Stimulated activated CD4-positive, alpha-beta T cell treated with anti-CD3 and anti-CD28 coated beads, Interleukin-1b, Interleukin-23, amount 100 ng/mL, for 1 hour (primary cell): ENCODE measurements at places on chromosomes 16 and 17.
A peak's percentile ranks its signal among the peaks of the same experiment; 100 is the strongest.

DNA sequence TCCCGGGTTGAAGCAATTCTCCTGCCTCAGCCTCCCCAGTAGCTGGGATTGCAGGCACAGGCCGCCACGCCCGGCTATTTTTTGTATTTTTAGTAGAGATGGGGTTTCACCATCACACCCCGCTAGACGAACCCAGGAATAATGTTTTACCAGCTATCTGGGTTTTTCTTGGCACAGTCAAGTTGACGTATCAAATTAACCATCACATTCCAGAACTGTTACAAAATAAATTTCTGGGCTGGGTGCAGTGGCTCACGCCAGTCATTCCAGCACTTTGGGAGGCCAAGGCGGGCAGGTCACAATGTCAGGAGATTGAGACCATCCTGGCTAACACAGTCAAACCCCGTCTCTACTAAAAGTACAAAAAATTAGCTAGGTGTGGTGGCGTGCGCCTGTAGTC lies 501.2 kb downstream of the SHISA9 start:
- no peak for DNase-seq

DNA sequence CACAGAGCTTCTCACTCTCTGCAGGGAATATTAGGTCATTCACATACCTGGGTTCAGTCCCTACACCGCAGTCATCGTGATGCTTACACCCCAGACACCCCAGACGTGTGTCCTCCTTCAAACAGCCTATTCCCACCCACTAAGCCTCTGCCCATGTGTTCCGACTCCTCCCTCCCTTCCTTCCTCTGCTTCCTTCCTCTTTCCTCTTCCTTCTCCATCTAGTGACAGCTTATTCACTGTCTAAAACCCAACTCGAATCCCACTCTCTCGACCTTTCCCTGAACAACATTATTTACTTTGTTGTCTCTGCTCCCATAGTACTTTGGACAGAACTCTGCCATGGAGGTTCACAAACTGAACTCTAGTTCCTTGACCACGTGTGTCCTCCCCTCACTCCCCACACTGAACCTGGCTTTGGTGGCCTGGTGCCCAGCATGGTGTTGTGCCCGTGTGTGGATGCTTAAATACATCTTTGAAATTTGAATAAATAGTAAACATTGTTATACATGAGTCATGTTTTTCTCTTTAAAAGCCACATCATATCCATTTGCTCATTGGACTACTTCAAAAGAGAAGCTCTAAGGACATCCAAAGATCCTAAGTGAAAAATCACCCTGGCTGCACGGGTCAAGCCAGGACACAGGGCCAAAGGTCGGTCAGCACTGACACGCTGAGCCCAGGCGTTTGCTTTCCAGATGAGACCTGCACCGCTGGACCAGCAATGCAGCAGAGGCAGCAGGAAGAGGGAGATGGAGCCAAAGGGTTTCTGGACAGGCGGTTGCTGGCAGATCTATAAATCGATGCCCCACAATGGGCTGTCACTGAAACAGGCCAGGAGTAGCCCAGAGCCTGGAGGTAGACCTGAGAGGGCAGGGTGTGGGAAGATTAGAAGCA lies 14.1 kb upstream of the G6PC1 start:
- no peak for DNase-seq

GRCh38 chr16:86019446-86020047 lies 120.6 kb downstream of the IRF8 start:
- no peak for DNase-seq

GRCh38 chr16:81657781-81658180 lies 121.3 kb upstream of the PLCG2 start:
- no peak for DNase-seq

GRCh38 chr16:84007520-84007919 lies 35.1 kb downstream of the SLC38A8 start:
- no peak for DNase-seq

- no peak for DNase-seq
Observed at GRCh38 chr16:8717892-8718415, 43.5 kb downstream of the ABAT start.

DNA sequence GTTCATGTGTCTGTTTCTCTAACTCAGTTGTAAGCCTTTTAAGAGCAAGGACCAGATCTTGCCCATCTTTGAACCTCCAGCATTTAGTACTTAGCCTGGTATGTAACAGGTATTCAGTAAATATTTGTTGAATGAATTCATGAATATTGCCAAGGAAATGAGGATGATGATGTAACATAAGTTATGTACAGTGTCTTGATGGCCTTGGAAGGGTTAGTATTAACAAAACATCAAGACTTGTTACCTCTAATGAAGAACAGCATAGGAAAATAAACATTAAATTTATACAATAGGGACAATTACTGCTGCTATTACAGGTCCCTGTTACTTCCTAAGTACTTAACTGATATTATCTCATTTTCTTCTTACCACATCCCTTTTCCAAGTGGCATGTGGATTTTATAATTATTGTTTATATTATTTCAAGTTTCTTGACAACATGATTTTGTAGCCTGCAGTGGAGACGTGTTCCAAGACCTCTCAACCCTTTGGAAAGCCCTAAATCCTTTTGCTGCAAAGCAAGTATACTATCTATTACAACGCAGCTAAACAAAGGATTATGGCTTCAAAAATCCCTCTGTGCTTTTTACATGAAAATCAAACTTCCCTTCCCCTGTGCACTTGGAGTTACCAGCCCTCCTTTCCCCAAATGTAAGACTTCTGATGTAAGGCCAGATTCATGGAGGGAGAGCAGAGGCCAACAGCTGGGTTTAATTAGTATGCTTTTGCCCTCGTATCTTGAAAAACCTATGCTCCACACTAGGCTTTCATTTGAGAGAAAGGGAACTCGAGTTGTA lies 77.4 kb upstream of the SMIM36 start:
- no peak for DNase-seq

DNA sequence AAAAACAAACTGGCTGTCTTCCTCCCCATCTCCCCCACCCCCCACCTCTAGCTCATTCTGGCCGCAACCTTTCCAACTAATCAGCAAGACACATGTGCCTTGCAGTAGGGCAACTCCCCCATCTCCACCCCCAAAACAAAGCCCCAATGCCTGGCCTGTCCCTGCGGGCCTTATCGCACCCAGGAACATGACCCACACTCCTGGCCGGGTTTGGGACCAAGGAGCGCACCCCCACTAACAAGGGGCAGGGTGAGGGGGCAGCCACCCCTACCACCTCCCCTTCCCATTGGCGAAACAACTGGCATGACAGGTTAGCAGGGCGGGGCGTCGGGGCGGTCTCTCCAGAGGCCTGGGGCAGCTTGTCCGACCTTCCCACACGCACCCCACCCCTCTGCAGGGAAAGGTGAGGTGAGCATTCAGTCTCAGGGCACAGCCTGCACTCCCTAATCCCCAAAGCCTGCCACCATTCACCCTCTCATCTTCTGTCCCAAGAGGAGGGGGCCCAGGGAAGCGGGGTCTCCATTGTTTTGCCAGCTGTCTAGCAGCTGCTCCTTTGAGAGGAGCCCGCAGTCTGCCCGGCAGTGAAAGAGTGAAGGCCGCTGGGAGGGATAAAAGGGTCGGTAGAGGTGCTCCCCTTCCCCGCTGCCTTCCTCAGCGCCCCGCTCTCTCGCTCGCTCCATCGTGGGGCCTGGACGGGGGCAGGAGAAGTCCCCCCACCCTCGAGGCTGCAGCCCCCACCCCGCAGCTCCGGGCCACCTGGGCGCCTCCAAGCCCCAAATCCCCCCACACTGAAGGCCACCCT lies 765 bp downstream of the MYO18A start:
- no peak for DNase-seq

DNA sequence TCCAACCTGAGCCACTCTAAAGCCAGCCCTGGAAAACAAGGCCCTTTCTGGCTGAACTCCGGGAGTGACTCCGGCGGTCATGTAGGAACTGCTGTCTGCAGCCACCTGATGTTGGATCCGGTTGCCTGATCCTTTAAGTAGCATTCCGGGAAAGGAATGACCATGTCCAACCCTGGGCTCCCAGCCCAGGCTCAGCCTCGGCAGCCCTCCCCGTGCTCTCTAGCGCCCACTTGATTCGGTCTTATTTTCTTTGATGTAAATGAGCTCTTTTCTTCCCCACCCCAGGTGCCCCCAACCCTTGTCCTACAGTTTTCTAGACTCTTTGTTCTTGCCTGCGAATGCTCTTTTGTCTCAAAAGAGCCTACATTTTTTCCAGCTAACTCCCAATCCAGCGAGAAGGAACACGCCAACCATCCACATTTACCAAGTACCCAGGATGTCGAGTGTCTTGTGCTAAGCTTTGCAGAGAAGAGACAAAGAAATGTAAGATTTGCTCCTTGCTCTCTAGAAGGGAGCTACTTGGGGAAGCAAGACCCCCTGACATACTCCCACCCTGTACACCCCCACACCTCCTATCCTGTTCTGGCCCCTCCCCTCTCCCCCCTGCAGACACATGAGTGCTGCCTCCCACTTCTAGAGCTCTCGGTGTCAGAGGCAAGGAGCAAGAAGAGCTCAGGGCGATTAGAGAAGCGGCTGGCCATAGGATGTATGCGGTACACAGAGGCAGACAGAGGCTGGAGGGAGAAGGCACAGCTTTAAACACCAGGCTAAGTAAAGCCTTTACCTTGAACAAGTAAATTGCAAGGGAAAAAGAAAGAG lies 53.8 kb downstream of the COG7 start:
- no peak for DNase-seq

- no peak for DNase-seq
Observed at GRCh38 chr17:5672815-5673430, 88.6 kb upstream of the NLRP1 start.

- DNase-seq, result no peak
Observed at GRCh38 chr17:32648450-32648849, 161.7 kb downstream of the CDK5R1 start.

DNA sequence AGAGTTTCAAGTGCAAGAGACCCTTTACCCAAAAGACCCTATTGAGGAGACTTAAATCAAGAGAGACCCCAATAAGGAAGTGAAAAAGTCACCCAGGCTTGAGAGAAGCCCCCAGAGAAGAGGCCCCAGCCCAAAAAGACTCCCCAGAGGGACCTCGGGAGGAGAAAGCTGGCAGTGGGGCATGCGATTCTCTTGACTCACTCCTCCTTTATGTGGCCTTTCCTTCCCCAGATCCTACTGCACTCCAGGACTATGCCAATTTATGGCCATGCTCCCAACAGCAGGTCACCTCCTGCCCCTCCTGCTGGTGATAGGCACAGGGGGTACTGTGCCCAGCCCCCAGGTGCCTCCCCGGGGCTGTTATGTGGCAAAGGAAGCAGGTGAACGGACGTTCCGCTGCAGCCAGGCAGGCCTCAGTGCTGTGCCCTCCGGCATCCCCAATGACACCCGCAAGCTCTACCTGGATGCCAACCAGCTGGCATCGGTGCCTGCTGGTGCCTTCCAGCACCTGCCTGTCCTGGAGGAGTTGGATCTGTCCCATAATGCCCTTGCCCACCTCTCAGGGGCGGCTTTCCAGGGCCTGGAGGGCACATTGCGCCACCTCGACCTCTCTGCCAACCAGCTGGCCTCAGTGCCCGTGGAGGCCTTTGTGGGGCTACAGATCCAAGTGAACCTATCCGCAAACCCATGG lies 16.3 kb downstream of the LRRC3C start:
- DNase-seq, result no peak

DNA sequence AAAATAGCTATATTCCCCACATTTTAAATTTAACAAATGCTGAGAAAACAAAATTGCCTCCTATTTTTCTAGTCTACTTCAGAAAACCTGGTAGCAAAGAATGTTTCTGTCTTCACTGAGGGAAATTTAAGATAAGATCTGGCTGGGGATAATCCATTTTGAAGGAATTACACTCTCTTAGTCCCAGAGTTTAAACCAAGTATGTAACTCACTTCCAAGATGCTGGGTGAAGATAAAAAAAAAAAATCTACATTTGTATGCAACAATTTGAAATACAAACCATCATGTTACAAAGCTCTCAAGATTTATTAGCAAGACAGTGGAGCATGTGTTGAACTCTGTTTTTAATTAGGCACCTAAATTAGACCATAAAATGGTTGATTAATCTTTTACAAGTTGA lies 5.7 kb downstream of the HS3ST3B1 start:
- DNase-seq, result no peak

- no peak for DNase-seq
Observed at GRCh38 chr17:59796785-59797205, 89.3 kb downstream of the VMP1 start.

DNA sequence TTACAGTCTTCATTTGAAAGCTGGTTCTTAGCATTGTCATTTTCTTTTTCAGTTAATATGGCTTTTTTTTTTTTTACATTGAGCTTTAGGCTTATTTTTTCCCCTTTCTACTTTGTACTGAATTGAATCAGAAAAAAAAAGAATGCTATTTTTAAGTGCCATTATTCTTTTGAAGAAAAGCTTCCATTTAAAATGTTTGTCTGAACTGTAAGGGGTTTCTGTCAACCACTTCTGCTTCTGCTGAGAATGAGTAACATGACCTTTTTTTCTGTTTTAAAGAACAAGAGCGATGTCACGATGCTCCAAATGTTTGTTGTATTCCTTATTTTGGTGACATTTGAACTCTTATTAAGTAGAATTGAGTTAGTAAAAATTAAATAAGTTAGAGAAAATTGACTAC lies 50.0 kb downstream of the MRTFB start:
- DNase-seq, result no peak

GRCh38 chr16:54493594-54493993 lies 207.0 kb upstream of the IRX3 start:
- no peak for DNase-seq

GRCh38 chr17:61597607-61598006 lies 6.6 kb upstream of the NACA2 start:
- DNase-seq, result no peak

DNA sequence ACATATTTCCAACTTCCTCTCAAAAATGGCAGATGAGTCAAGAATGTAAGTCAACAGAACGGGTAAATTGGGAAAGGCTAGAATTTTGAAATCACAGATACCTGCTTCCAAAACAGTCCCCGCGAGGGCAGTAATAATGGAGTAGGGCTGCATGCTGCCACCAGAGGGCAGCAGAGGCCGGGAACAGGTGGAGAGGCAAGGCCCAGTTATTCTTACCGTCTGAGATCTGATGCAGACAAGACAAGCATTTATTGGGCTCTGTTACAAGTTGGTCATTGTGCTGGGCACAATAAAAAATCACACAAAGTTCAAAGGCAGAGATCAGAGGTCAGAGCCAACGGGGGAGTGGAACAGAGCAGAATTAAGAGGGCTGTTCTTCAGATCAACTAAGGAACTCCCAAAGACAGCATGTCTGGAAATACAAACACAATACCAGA lies 8.8 kb upstream of the MLKL start:
- peak; percentile 67 for DNase-seq

DNA sequence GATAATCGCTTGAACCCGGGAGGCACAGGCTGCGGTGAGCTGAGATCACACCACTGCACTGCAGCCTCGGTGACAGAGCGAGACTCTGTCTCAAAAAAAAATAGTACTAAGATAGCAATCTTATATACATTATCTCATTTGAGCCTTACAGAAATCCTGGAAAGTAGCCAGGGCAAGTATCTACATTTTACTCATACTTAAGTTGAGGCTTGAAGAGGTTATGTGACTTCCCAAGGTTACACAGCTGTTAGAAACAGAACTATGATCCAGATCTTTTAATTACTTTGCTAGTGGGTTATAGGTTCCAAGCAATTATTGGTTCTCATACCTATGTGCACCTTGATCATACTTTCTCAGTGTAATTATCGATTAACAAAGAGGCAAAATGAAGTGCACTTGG lies 15.4 kb downstream of the C17orf78 start:
- no peak for DNase-seq

GRCh38 chr16:50635505-50636392 lies 45.4 kb downstream of the SNX20 start:
- no peak for DNase-seq
